ENCODE measurements at places on chromosomes 4 and X. TPM values are rescaled to one million over a fixed set of nuclear protein-coding genes. Genes with fewer than 3 reads are reported as not detected.

- no peak for DNase-seq
Observed at GRCh38 chrX:136176399-136176825, 29.1 kb downstream of the FHL1 start.

DNA sequence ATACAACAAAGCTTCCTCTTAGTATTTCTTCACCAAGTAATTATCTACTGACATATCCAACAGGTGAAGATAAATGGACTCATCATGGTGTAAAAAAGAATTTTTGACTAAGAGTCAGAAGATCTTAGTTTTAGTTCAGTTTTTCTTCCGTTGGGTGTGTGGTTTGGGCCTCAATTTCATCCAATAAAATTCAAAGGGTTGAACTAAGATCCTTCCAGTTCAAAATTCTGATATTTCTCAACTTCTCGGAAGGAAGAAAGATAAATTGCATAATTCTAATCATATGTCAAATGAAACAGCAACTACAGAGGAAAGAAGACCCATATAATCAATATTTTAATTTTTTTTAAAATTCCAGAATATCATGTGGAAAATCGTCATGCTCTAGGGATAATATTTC is 192.7 kb downstream of the SPRY1 start:
- DNase-seq, result no peak

DNA sequence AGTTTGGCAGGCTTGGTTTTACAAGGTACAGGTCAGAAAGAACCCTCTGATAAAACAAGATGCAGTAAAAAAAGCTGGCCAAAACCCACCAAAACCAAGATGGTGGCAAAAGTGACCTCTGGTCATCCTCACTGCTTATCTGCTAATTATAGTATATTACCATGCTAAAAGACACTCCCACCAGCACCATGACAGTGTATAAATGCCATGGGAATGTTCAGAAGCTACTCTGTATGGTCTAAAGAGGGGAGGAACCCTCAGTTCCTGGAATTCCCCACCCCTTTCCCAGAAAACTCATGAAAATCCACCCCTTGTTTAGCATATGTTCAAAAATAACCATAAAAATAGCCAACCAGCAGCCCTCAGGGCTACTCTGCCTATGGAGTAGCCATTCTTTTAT is 38.1 kb upstream of the CXCL13 start:
- no peak for DNase-seq

GRCh38 chrX:48472851-48473703 is 2.9 kb upstream of the FTSJ1 start:
- no peak for DNase-seq

DNA sequence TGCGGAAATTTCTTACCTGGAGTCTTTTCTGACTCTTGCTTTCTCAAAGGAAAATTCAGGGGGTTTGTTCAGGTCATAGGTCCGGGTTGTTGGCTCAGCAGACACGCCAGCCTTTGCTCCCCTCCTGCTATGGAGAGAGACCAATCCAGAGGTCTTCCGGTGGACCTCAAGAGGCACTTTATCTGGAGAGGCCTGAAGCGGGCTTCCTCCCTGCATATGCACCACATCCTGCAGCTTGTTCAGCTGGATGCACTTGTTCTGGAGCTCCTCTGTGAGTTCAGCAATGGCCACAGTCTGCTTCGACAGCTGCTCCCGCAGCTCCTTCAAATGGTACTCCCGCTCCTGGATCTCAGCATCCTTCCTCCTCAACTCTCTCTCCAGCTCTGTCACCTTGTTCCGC is 10.5 kb downstream of the PRKG2 start:
- no peak for DNase-seq

DNA sequence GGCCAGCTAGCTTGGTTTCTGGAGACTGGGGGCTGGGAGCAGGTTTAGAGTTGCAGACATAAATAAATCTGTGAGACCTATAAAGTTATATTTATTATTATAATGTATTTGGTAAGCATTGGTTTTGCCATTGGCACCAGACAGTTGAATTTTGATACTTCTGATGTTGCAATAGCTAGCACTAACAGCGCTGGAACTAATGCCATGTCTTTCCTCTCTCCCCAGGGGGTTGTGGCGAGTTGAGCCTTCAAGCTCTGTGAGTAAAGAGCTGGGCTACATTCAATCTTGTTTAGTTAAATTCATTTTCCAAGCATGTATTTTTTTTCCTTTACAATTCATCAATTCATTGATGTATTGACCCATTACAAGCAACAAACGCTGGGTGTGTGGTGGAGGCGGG is 358.7 kb upstream of the NR3C2 start:
- DNase-seq, result no peak

GRCh38 chr4:84852081-84852480 is 114.4 kb downstream of the WDFY3 start:
- DNase-seq, result no peak

DNA sequence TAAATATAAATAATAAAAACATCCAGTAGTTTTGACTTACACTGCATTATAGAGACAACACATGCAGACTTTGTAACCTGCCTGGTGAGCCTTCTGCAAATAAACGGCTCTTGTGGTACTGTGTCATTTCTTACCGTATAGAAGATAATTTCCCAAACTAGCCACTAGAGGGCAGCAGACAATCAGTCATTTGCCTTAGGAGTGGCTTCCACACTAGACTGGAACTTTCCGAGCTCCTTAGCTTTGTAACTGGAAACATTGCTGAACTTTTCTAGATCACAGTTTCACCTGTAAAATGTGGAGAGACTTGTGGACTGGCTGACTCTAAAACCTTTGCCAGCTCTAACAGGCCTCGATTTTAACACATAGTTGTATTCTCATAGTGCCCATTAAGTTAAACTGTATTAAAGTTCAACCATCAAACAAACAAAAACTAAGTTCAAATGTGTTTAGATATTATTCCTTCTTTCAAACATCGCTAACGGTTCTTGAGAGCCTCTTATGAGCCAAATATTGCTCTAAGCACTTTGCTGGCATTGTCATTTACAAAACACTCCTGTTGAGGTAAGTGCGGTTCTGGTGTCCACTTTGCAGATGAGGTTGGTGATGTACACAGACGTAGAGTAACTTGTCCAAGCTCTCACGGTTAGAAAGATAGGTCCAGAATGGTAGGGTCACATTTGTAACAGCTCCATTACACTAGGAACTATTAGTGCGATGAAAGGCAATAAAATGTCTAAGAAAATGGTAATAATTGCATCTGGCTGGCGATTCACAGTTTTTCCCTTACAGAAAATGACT is 345.5 kb downstream of the ANK2 start:
- peak; percentile 75 for DNase-seq

DNA sequence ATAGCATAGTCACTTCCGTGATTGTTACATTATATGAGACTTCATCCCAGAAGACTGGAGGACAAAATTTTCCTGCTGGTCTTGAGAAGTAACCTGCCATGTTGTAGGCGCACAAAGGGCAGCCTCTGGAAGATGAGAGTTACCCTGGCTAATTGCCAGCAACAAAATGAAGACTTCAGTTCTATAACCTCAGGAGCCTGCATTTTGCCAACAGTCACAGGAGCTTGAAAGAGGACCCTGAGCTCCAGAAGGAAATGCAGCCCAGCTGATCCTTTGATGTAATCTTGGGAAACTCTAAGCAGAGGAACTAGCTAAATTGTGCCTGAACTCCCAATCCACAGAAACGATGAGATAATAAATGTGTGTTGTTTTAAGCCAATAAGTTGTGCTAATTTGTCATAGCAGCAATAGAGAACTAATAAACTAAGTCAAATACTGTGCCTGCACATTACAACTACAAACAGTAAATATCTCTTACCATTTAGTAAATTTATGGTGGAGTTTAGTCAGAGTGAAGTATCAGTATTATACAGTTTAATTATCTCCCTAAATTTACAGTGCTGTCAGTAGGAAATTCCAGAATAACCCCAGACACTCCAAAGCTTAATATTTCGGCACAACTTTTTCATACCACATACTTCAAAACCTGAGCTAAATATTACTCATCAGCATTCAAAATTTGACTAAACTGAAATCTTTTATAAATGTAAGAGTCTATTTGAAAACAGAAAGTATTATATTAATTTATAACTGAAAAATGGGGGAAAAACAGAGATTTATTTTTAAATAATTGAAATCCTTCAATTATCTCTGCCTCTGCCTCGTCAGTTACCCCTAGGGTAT is 90.1 kb upstream of the MAPK10 start:
- DNase-seq, result no peak

GRCh38 chrX:29531336-29531735 is 684.0 kb upstream of the MAGEB2 start:
- no peak for DNase-seq

DNA sequence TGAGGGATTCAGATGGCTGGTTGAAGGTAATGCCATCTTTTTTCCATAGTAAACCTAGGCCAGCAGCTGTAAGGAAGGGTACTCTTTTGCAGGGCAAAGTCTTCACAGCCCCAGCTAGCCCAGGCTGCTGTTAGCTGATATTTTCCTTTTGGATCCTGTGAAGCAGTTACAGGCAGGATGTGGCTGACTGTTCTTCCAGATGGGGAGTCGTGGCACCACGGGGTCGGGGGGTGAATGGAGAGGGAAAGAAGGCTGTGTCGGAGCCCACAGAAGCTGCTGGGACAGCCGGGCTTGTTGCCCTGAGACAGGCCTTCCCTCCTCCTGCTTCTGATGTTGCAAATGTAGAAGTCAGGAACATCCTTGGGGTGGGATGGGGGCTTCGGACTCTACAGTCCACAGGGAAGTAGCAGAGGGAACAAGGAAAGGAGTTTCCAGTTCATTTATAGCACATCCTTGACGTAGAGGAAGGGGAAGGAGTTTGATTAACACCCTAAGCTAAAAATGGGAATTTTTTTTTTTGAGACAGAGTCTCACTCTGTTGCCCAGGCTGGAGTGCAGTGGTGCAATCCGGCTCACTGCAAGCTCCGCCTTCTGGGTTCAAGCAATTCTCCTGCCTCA is 64.6 kb upstream of the TMEM150C start:
- DNase-seq, result no peak

DNA sequence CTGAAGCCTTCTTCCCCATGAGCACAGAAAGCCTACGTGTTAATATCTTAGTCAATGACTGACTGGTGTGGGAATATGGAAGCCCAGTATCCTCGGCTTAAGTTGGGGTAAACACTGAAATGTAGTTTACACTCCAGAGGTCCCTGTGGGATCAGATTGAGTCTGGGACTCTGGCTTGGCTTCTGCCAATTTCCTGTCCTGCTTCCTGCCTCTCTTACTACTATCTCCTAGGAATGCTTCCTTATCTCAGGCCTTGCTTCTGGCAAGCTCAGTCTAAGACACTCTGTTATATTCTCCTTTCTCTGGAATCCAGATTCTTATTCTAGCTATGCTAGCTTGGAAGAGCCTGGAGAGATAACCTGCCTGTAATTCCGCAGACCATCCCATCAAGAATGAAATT is 174.0 kb upstream of the LDB2 start:
- DNase-seq, result no peak

GRCh38 chr4:26885912-26886274 is 25.3 kb downstream of the STIM2 start:
- no peak for DNase-seq

DNA sequence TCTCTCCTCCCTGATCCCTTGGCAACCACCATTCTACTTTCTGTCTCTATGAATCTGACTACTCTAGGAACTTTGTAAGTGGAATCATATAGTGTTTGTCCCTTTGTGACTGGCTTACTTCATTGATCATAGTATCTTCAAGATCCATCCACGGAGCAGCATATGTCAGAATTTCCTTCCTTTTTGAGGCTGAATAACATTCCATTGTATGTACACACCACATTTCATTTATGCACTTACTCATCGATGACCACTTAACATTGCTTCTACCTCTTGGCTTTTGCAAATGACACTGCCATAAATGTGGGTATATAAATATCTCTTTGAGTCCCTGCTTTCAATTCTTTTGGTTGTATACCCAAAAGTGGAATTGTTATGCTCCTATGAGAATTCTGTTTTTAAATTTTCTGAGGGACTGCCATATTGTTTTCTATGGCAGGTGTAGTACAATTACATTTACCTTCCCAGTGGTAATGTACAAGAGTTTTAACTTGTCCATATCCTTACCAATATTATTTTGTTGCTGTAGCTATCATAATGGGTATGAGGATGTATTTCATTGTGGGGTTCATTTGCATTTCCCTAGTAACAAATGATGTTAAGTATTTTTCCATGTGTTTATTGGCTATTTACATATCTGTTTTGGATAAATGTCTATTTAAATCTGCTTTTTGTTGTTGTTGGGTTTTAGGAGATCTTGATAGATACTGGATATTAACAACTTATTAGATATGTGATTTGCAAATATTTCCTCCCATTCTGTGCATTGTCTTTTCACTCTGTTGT is 466.1 kb downstream of the C4orf33 start:
- DNase-seq, result no peak

DNA sequence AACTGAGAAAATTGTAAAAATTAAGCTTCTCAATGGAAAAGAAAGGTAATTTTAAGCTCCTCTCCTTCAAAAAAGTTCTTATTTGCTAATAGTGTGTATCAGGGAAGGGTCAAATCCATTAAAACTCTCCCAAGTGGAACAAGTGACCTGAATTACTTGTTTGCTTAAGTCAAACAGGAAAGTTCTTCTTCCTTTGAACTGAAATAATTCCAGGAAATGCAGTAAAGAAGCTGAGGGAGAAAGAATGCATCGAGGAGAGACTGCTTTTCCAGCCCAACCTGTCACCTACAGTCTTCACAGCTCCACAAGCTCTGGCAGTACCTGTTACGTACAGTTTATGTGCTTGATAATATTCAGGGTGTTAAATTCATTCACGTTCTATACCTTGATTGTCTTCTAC is 131.1 kb downstream of the KLHL8 start:
- DNase-seq, result no peak

GRCh38 chr4:183299464-183299863 is 20.6 kb downstream of the CLDN22 start:
- no peak for DNase-seq

GRCh38 chrX:39667191-39667590 is 430.6 kb downstream of the BCOR start:
- no peak for DNase-seq

- DNase-seq, result no peak
Observed at GRCh38 chr4:128565565-128566186, 243.8 kb upstream of the JADE1 start.

Gene CDX4
- not detected for polyA plus RNA-seq

Gene TCEAL6
- polyA plus RNA-seq, result 0.19 TPM

Gene FAM9B
- 0.17 TPM for polyA plus RNA-seq

Gene CC2D2A
- polyA plus RNA-seq, result 54.3 TPM

Gene TLR10
- 0.64 TPM for polyA plus RNA-seq

Gene TLR8
- 0.25 TPM for polyA plus RNA-seq

Gene MAGEA11
- polyA plus RNA-seq, result not detected
